Substantia nigra (tissue), 51 donors: ENCODE measurements at places on chromosomes 1 and 21.

GRCh38 chr1:1223891-1224290, 7.9 kb downstream of the SDF4 start:
- DNase-seq, result no peak

- no peak for DNase-seq
Observed at GRCh38 chr1:230274254-230274653, 151.9 kb downstream of the PGBD5 start.

GRCh38 chr1:163055005-163055404, 14.2 kb upstream of the RGS4 start:
- DNase-seq, result no peak

GRCh38 chr1:212287261-212287895, 2.2 kb downstream of the PPP2R5A start:
- no peak for DNase-seq
